ENCODE measurements at places on chromosomes 12 and 14. TPM values are rescaled to one million over a fixed set of nuclear protein-coding genes. Genes with fewer than 3 reads are reported as not detected.

Gene GPRC5A
- 2.2 TPM for polyA plus RNA-seq

Gene KRT8
- polyA plus RNA-seq: 0.28 TPM

GRCh38 chr12:124595444-124595843, 28.0 kb upstream of the NCOR2 start:
- no peak for DNase-seq

Gene STAC3
- 1.7 TPM for polyA plus RNA-seq

DNA sequence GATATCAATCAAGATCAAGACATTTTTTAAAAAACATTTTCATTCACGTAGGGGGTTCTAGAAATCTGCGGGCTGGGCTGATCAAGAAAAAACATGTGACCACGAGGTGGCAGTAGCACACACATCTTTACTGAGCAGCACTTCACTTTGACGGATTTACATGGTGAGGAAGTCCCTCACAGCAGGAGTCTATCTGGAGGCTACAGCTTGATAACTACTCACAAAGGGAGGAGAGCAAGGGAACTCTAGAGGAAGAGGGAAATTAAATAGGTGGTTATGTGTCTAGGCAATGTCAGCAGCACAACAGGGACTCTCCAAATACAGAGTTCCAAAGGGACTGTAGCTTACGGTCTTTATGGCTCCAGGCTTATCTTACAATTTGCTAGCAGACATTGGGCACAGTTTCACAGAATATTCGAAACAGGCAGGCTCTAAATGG, 248.1 kb downstream of the DPY19L2 start:
- DNase-seq: peak; percentile 24

GRCh38 chr12:27652174-27652763, 44.0 kb upstream of the REP15 start:
- DNase-seq: peak; percentile 8

DNA sequence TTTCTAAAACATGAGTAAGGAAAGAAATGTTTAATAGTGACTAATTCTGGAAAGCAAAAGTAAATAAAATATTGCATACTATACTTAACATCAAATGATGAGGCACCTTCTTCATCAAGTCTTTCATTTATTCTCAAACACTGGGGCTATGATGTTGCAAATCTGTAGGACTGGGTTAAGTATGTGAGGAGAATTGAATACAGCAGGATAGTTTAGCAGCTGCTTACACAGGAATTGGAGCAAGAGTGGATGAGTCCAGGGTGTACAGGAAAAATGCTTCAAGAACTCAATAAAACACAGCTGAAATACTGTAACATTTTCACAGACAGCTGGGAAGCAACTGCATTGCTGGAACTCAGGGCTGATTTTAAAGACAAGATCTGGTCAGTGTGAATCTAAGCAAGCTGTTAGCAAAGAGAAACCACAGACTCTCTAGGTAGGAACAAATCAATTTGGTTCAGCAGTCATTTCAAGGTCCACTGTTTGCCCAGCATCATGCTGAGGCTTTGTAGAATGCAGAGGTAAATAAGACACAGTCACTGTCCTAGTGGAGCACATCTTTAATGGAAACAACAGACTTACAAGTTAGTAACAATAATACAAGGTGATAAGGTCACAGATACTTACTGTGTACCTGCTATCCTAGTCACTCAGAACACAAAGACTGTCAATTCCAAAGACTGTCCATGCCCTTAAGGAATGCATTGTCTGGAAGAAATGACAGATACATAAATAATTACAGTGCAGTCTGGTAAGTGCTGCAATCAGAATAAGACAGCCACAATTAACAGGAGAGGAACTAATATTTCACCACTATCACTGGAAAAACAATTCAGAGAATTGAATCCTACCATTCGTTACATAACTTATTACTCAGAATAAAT, 96.8 kb upstream of the DACT1 start:
- DNase-seq: no peak

DNA sequence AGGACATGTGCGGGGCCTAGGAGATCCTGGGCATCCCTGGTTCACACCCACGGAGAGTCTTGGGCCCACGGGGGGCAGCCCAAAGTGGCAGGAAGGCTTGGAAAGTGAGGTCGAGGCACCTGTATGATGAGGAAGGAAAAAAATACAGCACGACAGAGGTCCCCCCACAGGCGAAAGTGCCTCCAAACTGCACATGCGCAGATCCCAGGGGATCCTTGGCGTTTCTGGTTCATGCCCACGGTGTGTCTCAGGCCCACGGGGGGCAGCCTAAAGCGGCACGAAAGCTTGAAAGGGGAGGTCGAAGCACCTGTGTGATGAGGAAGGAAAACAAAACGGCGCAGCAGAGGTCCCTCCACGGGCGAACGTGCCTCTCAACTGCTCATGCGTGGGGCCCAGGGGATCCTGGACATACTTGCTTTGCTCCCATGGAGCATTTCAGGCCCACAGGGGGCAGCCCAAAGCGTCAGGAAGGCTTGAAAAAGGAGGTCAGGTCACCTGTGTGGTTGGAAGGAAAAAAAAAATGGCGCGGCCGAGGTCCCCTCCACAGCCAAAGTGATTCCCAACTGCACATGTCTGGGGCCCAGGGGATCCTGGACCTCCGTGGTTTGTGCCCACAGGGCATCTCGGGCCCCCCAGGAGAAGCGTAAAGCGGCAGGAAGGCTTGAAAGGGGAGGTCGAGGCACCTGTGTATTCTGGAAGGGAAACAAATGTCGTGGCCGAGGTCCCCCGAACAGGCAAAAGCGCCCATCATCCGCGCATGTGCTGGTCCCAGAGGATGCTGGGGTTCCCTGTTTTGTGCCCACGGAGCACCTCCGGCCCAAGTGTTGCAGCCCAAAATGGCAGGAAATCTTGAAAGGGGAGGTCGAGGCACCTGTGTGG, 582.6 kb downstream of the ALG10 start:
- DNase-seq: no peak

- no peak for DNase-seq
Observed at GRCh38 chr14:42504433-42504832, 897.8 kb downstream of the LRFN5 start.

Gene LRFN5
- polyA plus RNA-seq: not detected

Gene LACRT
- polyA plus RNA-seq: not detected

GRCh38 chr12:770479-770878, 18.1 kb downstream of the WNK1 start:
- DNase-seq: no peak

Data from GM12878 (cell line).